ENCODE measurements at places on chromosomes 7 and 10.

DNA sequence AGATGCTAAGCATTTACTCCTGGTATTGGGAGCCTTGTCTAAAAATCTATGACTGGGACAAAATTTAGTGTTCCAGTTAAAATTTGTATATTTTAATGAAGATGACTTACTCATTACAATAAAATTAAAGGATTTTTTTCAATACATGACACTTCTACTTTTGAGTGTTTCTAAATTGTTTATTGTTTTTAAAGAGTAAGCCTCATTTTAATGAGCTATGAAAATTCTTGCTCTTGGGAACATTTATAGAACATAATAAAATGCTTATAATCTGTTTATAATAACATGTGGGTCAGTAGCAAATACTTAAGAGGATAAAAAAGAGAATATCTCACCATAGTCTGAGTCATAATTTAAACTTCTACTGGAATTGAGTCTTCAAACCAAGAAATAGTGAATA lies 149.5 kb downstream of the PLCE1 start:
- no peak for DNase-seq

DNA sequence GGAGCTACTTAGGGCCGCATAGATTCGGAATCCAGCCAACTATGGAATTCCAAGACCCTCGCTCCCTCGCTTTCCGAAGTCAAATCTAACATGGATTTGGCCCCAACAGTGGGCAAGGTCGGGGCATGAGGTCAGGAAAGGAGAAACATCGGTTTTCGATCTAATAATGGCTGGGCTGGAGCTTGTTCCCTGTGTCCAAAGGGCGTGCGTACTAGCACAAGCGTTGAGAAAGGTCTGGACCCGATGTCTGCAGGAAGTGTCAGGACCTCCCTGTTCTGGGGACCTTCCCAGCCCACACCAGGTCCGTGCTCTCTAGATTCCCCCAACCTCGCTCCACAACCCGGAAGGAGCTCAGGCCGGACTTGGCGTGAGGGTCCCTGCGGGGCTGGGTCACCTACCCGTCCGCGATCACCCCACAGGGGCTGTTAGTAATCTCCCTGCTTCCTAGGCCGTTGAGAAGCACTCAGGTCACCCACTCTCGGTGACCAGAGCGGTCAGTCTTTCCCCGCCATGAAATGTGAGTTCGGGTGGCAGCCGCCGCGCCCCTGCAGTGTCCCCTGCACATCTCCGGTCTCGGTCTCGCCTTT lies 4.8 kb downstream of the FEZF1 start:
- DNase-seq, result no peak

GRCh38 chr10:7134448-7134847 lies 276.4 kb downstream of the SFMBT2 start:
- DNase-seq, result no peak

DNA sequence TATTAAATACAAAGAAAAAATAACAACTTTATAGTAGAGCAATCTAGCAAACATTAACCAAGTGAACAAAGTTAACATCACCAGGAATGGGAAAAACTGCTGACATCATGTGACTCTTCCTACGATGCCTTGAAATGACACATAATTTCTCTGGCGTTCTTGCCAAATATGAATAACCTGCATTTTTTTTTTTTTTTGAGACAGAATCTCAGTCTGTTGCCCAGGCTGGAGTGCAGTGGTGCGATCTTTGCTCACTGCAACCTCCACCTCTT lies 126.5 kb upstream of the VKORC1L1 start:
- no peak for DNase-seq

- no peak for DNase-seq
These were observed 11.3 kb upstream of the GNA12 start for GRCh38 chr7:2855386-2855785.

DNA sequence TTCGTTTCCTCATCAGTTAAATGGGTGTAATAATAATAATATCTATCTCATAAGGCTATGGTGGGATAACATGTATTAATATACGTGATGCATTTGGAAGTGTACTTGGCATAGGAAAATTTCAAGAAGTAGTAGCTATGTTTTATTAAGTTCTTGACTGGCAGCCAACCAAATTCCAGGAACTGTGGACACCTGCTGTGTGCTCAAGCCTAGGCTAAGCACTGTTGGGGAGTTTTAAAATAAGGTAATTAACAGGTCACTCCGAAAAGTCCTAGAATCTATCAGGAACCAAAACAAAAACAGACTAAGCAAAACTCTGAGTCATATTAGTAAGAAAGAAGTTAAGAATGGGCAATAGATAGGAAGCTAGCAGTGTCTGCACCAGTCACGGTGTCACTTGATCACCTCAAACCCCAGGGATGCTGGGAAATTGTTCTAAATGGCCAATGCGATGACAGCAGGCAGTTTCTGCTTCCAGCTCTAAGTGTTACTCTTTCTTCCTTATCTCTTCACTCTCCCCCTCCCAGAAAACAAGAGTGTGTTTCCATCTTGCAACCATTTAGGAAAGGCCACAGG lies 92.0 kb upstream of the GDF10 start:
- DNase-seq, result no peak

DNA sequence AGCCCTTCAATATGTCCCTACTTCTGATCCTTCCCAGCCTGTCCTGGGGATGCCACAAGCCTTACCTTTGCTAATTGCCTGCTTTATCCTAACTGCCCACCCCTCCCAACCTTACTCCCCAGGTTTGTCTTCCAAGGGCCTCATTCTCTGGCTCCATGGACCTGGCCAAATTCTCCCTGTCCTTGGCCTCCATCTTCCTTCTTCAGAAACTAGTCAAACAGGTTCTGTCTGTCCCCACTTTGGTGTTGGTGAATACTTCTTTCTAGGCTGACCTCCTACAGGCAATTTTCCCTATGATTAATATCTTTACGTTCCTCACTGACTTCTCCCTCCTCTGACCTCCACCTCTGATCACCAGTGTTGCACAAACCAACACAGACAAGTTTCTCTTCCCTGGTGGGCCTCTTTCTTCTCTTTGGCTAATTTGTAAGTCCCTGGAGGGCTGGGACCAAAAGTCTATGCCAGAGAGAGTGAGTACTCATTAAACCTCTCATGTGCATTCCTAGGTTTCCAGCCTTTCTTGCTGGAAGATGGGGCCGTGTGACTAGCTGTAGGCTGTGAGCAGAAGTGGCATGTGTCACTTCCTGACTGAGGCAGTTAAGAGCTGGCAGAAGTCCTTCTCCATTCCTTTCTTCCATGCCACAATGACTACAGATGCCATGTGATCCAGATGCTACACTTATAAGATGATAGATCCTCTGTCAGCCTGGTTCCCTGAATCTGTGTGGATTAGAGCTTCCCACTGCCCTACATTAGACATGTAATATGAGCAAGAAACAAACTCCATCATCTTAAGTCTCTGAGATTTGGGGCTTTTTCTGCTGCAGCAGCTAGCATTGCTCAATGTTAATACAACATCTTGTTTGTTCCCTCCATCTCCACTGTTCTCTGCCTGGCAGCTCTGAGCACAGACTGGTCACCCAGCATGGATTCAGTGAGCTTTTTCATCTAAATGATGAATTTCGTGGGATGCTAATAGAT lies 382.7 kb downstream of the RPS24 start:
- no peak for DNase-seq

GRCh38 chr7:18401757-18402156 lies 93.8 kb upstream of the HDAC9 start:
- no peak for DNase-seq

All from stimulated activated CD4-positive, alpha-beta T cell treated with anti-CD3 and anti-CD28 coated beads, Interleukin-1b, Interleukin-23, amount 100 ng/mL, for 1 hour (primary cell).